Transverse colon (tissue), 4 donors: ENCODE measurements at places on chromosomes 4 and X. TPM values are rescaled to one million over a fixed set of nuclear protein-coding genes. Genes with fewer than 3 reads are reported as not detected.
A peak's percentile ranks its signal among the peaks of the same experiment; 100 is the strongest.

NPNT gene
- 26.3 TPM for total RNA-seq

HSD17B13 gene
- total RNA-seq = not detected

XPNPEP2 gene
- total RNA-seq = 41.9 TPM

DNA sequence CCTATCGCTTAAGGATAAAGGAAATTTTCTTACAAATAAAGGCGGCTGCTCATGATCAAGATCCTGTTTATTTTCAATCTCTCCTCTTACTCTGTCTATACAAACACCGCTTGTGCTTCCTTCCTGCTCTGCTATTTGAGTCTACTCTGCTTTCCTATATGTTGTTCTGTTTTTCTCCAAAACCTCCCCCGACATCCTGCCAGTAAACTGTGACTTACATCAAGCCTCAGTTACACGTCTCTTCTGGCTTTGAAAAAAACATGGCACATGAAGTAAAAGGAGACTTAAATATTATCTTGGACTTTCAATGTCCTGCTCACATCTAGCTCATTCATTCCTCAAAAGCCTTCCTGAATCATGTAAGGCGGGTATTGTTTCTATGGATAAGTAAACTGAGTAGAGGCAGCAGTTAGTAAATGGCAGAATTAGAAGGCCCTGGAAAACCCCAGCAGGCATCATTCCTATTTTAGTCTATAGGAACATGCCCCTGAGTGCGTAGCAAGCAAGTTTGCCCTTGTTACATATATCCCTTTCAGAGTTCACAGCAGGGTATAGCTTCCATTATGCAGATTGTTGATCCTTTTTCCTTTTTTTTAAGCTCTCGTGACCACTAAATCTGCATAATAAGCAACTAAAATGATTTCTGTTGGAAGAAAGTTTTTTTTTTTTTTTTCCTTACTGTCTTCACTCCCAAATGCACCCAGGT is 280.1 kb downstream of the RAPGEF2 start:
- DNase-seq = no peak
- H3K27me3 ChIP-seq = no peaks in the 10 kb centered on the region
- no peak overlapping the region for H3K4me3 ChIP-seq
- H3K36me3 ChIP-seq = no peaks in the 10 kb centered on the region
- H3K4me1 ChIP-seq = no peaks in the 10 kb centered on the region

GRCh38 chrX:133045986-133046385 is 50.9 kb downstream of the USP26 start:
- no peak for DNase-seq
- no peaks in the 10 kb centered on the region for H3K4me1 ChIP-seq
- no peak overlapping the region for H3K27ac ChIP-seq
- H3K27me3 ChIP-seq = no peaks in the 10 kb centered on the region

GRCh38 chr4:5144384-5144783 is 93.1 kb downstream of the STK32B start:
- H3K4me1 ChIP-seq = no peaks in the 10 kb centered on the region
- no peaks in the 10 kb centered on the region for H3K27me3 ChIP-seq
- no peak for DNase-seq
- H3K36me3 ChIP-seq = no peaks in the 10 kb centered on the region
- no peak overlapping the region for H3K4me3 ChIP-seq

- DNase-seq = no peak
- no peaks in the 10 kb centered on the region for H3K36me3 ChIP-seq
- no peaks in the 10 kb centered on the region for H3K27me3 ChIP-seq
- no peaks in the 10 kb centered on the region for H3K4me1 ChIP-seq
- H3K27ac ChIP-seq = no peak overlapping the region
- no peak overlapping the region for H3K4me3 ChIP-seq
These were observed 67.0 kb downstream of the RBM47 start for GRCh38 chr4:40562681-40563080.

DNA sequence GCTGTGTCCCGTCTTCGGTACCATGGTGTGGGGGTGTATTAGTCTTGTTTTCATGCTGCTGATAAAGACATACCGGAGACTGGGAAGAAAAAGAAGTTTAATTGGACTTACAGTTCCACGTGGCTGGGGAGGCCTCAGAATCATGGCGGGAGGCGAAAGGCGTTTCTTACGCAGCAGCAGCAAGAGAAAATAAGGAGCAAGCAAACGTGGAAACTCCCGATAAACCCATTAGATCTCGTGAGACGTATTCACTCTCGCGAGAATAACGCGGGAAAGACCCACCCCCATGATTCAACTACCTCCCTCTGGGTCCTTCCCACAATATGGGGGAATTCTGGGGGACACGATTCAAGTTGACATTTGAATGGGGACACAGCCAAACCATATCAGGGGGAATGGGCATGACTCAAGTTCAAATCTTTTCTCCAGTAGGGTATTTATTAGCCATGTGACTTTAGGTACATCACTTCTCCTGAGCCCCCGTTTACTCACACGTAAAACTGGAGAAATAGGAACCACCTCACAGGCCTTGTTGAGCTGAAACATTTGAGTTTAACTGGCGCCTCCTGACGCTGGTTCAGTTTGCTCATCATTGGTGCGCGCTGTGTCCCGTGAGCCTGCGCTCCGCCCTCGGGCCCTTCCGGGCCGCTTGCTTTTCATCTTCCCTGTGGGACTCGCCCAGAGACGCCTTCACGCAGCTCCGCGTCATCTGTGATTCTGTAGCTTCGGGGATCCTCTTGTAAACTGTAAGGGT is 35.5 kb upstream of the FAT1 start:
- DNase-seq = no peak
- H3K4me1 ChIP-seq = no peaks in the 10 kb centered on the region
- no peak overlapping the region for H3K27ac ChIP-seq
- no peak overlapping the region for H3K4me3 ChIP-seq
- no peaks in the 10 kb centered on the region for H3K36me3 ChIP-seq
- no peaks in the 10 kb centered on the region for H3K27me3 ChIP-seq

GRCh38 chrX:47169273-47169672 is 24.3 kb downstream of the RBM10 start:
- H3K27ac ChIP-seq = no peak overlapping the region
- no peak overlapping the region for H3K4me3 ChIP-seq
- no peaks in the 10 kb centered on the region for H3K27me3 ChIP-seq
- no peak for DNase-seq

DNA sequence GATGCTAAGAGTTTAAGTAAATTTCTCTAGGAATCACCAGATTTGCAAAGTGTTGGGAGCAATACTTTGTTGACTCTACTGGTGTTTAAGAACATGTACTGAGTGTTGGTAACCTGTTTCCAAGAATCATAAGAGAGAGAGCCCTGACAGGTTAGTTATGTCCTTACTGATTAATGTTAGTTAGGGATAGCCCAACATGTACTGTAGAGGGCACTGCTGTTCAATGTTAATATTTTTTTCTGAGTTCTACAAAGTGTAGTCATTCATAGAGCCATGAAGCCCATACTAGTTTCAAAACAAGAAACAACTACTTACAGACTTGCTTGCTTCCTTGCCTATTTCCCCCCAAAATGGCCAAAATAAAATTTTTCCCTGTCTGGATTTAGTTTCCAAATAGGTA is 11.9 kb downstream of the TMPRSS11D start:
- no peaks in the 10 kb centered on the region for H3K27me3 ChIP-seq
- H3K4me3 ChIP-seq = no peak overlapping the region
- DNase-seq = no peak
- no peaks in the 10 kb centered on the region for H3K4me1 ChIP-seq
- no peak overlapping the region for H3K27ac ChIP-seq
- H3K36me3 ChIP-seq = no peaks in the 10 kb centered on the region

DNA sequence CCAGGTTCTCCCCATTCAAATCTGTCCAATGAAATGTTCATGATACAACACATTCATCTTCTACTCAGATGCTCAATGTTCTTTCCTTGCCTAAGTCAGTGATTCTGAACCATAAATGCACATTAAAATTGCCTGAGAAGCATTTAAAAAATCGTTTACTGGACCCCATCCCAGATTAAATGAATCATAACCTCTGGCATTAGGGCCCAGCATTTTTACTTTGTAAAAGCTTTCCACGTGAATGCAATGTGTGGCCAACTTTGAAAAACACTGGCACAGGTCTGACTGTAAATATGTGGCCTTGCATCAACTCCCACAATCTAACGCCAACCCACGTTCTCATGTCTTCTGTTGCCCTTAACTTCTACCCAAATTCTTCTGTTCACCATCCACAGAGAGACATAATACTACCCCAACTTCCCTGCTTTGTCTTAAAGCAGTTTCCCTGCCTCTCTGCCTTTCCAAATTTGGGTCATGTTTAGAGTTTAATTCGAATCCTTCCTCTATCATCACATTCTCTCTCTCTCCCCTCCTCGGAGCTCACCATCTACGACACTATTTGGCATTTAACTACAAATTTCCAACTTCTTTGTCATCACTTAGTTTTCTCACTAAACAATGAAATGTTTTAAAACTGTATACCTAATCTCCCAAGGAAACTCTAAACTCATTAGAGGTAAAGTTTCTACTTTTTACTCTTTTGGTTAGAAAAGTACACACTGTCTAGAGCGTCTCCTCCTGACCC is 78.7 kb downstream of the PRKG2 start:
- no peaks in the 10 kb centered on the region for H3K36me3 ChIP-seq
- H3K4me3 ChIP-seq = no peak overlapping the region
- H3K27ac ChIP-seq = peak overlapping the region; percentile 17
- no peak for DNase-seq
- peaks cover 7% of the 10 kb centered on the region for H3K27me3 ChIP-seq

- H3K27ac ChIP-seq = no peak overlapping the region
- no peak overlapping the region for H3K4me3 ChIP-seq
- no peak for DNase-seq
- no peaks in the 10 kb centered on the region for H3K27me3 ChIP-seq
These were observed 15.6 kb upstream of the TAB3 start for GRCh38 chrX:30904632-30905031.

DNA sequence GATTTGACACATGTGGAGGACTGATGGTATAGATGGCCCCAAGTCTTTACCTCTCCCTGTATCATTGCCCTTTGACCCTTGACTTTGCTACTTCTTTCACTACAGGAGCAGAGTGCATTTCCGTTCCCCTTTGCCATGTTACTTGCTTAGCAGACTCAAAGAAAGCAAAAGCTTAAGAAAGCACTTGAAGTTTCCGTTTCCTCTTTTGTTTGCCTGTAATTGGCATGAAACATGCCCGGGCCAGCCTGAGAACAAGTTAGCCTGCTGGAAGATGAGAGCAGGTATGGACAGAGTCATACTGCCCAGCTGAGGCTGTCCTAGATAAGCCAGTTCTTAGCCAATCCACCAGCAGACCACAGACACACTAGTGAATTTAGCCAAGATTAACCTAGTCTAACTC is 206.0 kb downstream of the BCOR start:
- no peak for DNase-seq
- no peak overlapping the region for H3K4me3 ChIP-seq
- no peaks in the 10 kb centered on the region for H3K27me3 ChIP-seq
- peaks cover 18% of the 10 kb centered on the region for H3K4me1 ChIP-seq

GRCh38 chr4:89619206-89619962 is 217.6 kb downstream of the SNCA start:
- no peak overlapping the region for H3K27ac ChIP-seq
- no peaks in the 10 kb centered on the region for H3K27me3 ChIP-seq
- H3K36me3 ChIP-seq = no peaks in the 10 kb centered on the region
- H3K4me1 ChIP-seq = no peaks in the 10 kb centered on the region
- no peak overlapping the region for H3K4me3 ChIP-seq

DNA sequence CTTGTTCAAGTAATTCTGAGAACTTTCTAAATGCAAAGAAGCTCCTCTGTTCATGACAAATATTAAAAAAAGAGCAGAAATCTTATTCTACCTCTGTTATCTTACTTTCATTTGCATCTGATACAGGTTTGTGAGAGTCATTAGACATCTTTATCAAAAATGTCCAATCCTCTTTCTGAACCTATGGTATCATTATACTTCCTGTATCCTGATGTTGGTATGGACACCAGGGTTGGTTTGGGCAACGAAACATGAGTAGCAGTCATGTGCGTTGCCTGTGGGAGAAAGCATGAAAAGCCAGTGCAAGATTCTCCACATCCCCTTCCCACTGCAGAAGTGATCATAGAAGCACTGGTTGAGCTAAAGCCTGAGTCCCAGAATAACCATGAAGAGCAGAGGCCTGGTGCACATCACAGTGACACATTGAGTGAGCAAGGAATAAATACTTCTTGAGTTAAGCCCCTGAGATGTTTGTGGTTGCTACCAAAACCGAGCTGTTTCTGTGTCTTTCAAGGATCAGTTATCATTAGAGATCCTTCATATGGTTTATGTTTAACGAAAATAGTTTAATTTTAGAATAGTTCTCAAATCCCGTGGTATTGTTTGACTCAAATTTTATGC is 197.2 kb downstream of the BANK1 start:
- H3K4me3 ChIP-seq = no peak overlapping the region
- no peaks in the 10 kb centered on the region for H3K4me1 ChIP-seq
- H3K27ac ChIP-seq = no peak overlapping the region
- H3K27me3 ChIP-seq = no peaks in the 10 kb centered on the region
- DNase-seq = no peak

GRCh38 chr4:141028024-141028529 is 105.2 kb downstream of the RNF150 start:
- no peak for DNase-seq
- no peaks in the 10 kb centered on the region for H3K27me3 ChIP-seq
- H3K36me3 ChIP-seq = no peaks in the 10 kb centered on the region
- H3K4me1 ChIP-seq = peaks cover 4% of the 10 kb centered on the region
- no peak overlapping the region for H3K4me3 ChIP-seq

DNA sequence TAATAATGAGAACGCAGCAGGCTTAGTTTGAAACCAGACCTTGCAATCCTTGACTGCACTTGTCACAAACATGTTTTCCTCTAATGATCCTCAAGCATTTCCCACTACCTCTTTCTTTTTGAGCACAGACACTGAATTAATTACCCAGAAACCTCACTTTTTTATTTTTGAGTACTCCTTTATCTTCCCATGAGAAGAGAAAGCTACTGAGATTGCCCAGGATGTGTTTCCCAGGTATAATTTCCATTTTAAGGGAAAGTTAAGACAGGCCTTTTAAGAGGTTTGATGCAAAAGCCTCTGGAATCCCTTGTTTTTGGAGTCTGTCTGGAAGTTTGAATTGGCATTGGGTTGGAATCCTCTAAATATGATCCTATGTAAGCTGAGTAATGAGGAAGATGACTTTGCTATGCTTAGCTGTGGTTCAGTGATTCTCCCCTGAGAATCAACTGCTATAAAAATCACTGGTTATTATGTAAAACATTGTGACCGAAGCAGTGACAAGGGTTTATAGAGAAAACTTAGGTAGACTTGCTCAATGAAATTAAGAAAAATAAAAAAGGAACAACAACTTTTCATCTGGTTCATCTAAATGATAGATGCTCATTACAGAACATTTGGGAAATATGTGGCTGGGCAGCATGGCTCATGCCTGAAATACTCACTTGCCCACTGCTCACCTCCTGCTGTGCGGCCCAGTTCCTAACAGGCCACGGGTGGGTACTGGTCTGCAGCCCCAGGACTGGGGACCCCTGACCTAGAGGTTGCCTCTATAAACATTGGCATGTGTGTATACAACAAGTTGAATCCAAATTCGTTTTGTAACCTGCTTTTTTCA is 10.8 kb upstream of the RHOH start:
- H3K4me1 ChIP-seq = no peaks in the 10 kb centered on the region
- H3K36me3 ChIP-seq = no peaks in the 10 kb centered on the region
- no peak overlapping the region for H3K4me3 ChIP-seq
- peaks cover 34% of the 10 kb centered on the region for H3K27me3 ChIP-seq

DNA sequence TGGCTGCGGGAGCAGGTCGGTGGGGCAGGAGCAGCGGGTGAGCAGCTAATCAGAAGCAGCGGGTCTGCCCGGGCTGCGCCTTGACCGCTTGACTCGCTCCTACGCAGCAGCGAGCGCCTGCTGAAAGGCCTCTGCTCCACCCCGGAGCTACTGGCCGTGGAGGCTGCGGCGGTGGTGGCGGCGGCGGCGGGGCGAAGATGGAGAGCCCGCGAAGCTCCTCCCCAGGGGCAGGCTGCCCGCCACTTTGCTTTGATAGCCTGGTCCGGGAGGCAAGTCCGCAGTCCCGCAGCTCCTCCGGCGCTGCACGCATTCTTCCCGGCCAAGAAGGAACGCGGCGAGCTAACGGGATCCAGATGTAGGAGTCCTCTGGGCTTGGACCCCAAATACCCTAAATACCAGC is 36.7 kb downstream of the PJA1 start:
- no peaks in the 10 kb centered on the region for H3K27me3 ChIP-seq
- no peaks in the 10 kb centered on the region for H3K36me3 ChIP-seq
- no peak for DNase-seq
- H3K4me1 ChIP-seq = no peaks in the 10 kb centered on the region
